Esophagus squamous epithelium (tissue), 5 donors: ENCODE measurements at places on chromosomes 6 and 20.

DNA sequence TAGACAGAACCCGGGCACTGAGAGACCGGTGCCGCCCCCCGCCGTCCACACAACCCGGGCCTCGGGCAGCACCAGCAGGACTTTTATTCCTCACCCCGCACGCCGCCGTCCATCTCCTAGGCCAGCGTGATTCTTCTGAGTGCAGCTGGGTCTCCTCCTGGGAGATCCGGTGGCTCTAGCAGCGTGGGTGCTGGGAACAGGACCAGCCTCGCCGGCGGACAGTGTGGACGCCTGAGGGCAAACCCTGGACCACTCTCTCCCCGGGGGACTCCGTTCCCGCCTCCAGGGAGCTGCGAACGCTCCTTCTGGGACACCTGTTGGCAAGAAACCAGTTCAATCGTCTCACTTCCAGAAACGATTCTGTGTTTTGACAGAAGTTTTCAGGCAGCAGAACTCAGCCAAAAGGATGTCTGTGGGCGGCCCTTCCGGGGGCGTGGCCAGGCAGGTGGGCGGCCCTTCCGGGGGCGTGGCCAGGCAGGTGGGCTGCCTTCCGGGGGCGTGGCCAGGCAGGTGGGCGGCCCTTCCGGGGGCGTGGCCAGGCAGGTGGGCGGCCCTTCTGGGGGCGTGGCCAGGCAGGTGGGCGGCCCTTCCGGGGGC is 130.7 kb downstream of the DLL1 start:
- H3K27ac ChIP-seq: no peak overlapping the region
- H3K4me1 ChIP-seq: no peaks in the 10 kb centered on the region
- H3K4me3 ChIP-seq: no peak overlapping the region
- no peak for DNase-seq
- H3K36me3 ChIP-seq: no peaks in the 10 kb centered on the region

DNA sequence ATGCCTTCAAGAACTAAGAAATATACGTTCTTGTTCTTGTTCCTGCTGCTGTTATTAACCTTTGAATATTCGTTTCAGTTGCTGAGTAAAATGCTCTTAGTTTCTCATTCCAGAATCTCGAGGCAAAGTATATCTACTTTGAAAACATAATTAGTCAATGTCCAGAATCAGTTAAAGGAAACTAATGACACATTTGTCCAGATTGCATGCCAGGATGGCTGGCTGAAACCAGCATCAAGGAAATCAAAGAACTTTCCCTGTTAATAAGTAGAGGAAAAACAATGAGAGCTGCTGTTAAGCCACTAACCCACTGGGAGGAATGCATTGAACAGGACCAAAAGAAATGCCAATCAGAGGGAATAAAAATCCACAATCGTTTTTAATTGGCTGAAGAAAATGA is 196.9 kb downstream of the ALDH8A1 start:
- no peaks in the 10 kb centered on the region for H3K4me1 ChIP-seq
- no peaks in the 10 kb centered on the region for H3K27me3 ChIP-seq
- H3K27ac ChIP-seq: no peak overlapping the region
- DNase-seq: no peak

DNA sequence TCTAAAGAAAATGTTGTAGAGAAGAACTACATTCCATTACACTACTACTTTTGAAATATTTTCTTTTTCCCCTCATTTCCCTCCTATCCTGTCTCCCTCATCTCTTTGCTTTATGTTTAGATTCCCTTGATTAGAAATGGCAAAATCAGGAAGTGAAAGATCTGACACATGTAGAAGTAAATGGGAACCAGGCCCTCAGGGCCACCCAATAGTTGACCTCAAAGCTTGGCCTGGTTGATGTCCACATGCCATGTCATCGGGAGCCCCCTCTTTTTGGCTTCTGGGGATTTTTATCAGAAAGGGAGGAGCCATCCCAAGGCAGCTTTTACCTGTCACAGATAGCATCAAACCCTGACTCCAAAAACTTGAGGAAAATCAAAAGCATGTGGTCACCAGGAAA is 168.3 kb upstream of the ECI2 start:
- DNase-seq: no peak
- H3K27ac ChIP-seq: no peak overlapping the region
- H3K4me1 ChIP-seq: no peaks in the 10 kb centered on the region
- H3K36me3 ChIP-seq: no peaks in the 10 kb centered on the region

- peaks cover 2% of the 10 kb centered on the region for H3K27me3 ChIP-seq
- no peak for DNase-seq
- H3K27ac ChIP-seq: no peak overlapping the region
- H3K36me3 ChIP-seq: no peaks in the 10 kb centered on the region
- H3K4me3 ChIP-seq: no peak overlapping the region
These were observed 5.6 kb upstream of the PHACTR3 start for GRCh38 chr20:59598625-59599310.

DNA sequence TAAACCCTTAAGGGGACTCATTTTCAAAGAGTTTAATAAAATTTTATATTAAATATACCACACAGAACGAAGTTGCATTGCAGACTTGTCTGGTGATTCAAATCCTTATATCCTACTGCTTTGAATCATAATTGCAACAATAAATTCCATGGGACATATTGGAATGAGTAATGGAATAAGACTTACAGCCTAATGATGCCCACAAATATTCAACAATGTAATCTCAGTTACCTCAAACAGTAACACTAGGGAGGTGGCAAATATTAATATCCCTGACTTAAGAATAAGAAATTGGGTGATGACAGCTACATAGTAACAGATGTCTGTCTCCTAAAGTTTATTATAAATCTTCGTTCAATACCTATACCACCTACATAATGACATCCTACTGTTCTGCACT is 52.6 kb downstream of the BMP5 start:
- no peaks in the 10 kb centered on the region for H3K36me3 ChIP-seq
- H3K4me1 ChIP-seq: peaks cover 7% of the 10 kb centered on the region
- H3K27ac ChIP-seq: no peak overlapping the region
- no peak for DNase-seq

DNA sequence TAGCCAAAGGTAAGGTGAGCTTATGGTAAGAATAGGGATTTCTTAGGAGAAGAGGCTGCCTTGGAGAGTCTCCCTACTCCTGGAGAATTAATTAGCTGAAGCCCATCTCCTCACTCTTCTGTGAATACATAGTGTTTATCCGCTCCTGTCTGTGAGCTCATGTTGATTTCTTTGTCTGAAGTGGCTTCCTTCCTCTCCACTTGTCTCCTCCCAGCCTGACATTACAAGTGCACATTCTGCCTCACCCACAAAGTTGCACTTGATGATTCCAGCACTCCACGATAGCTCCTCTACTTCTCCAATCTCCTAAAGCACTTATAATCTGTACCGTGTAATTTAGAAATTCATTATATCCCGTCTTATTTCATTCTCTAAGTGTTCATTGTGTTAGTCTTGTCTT is 287.2 kb downstream of the QKI start:
- H3K4me3 ChIP-seq: no peak overlapping the region
- H3K4me1 ChIP-seq: no peaks in the 10 kb centered on the region
- no peaks in the 10 kb centered on the region for H3K36me3 ChIP-seq
- DNase-seq: no peak
- no peak overlapping the region for H3K27ac ChIP-seq

- DNase-seq: no peak
- no peaks in the 10 kb centered on the region for H3K27me3 ChIP-seq
- H3K4me3 ChIP-seq: peak overlapping the region; percentile 36
- H3K36me3 ChIP-seq: no peaks in the 10 kb centered on the region
These were observed 45.8 kb downstream of the QKI start for GRCh38 chr6:163460307-163460782.

- no peaks in the 10 kb centered on the region for H3K27me3 ChIP-seq
- H3K4me1 ChIP-seq: no peaks in the 10 kb centered on the region
- H3K27ac ChIP-seq: no peak overlapping the region
- DNase-seq: no peak
- H3K4me3 ChIP-seq: no peak overlapping the region
These were observed 654.6 kb downstream of the KIF16B start for GRCh38 chr20:15918631-15919030.

GRCh38 chr20:43715044-43715443 is 11.8 kb downstream of the GTSF1L start:
- DNase-seq: no peak
- H3K27me3 ChIP-seq: no peaks in the 10 kb centered on the region
- H3K27ac ChIP-seq: no peak overlapping the region
- H3K4me1 ChIP-seq: no peaks in the 10 kb centered on the region
- no peaks in the 10 kb centered on the region for H3K36me3 ChIP-seq

DNA sequence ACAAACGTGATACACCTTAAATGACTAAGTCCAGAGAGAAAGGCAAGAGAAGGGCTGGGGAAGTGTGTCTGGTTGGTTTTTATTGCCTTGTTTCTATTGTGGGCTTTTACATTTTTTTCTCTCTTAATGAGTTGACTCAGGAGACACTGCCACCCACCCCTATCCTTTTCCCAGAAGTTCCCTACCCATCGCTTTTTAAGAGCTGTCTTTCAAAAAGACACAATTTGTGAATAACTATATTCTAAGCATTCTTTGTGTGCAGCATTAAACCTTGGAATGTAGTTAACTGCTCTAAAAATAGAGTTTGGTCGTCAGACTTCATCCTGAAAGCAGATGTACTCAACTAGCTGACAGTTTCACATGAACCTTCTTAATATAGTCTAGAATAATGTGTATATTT is 174.9 kb downstream of the ISM1 start:
- H3K27ac ChIP-seq: no peak overlapping the region
- no peaks in the 10 kb centered on the region for H3K27me3 ChIP-seq
- no peak overlapping the region for H3K4me3 ChIP-seq
- H3K36me3 ChIP-seq: peaks cover 8% of the 10 kb centered on the region
- no peaks in the 10 kb centered on the region for H3K4me1 ChIP-seq
- DNase-seq: no peak

- peaks cover 2% of the 10 kb centered on the region for H3K4me1 ChIP-seq
- no peak overlapping the region for H3K4me3 ChIP-seq
- H3K27ac ChIP-seq: no peak overlapping the region
- H3K36me3 ChIP-seq: no peaks in the 10 kb centered on the region
- H3K27me3 ChIP-seq: no peaks in the 10 kb centered on the region
These were observed 184.2 kb upstream of the CDYL start for GRCh38 chr6:4592026-4592425.

DNA sequence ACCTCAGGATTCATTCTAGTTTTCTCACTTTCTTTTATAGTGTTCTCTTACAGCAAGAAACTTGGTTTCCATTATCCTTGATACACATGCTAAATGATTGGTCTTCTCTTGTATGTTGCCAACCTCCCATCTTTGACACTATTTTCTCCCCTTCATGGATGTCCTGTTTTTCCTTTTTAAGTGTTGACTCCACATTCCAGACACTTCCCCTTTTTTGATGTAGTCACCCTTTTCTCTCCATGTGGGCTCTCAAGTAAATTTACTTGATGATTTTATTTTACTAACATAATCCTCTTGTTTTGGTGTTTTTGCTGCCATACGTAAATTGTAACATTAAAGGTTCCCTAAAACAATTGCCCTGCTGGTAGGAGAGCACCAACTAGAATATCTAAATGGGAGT is 148.1 kb downstream of the ZFAND3 start:
- no peaks in the 10 kb centered on the region for H3K27me3 ChIP-seq
- H3K4me3 ChIP-seq: no peak overlapping the region
- H3K36me3 ChIP-seq: no peaks in the 10 kb centered on the region
- DNase-seq: no peak

DNA sequence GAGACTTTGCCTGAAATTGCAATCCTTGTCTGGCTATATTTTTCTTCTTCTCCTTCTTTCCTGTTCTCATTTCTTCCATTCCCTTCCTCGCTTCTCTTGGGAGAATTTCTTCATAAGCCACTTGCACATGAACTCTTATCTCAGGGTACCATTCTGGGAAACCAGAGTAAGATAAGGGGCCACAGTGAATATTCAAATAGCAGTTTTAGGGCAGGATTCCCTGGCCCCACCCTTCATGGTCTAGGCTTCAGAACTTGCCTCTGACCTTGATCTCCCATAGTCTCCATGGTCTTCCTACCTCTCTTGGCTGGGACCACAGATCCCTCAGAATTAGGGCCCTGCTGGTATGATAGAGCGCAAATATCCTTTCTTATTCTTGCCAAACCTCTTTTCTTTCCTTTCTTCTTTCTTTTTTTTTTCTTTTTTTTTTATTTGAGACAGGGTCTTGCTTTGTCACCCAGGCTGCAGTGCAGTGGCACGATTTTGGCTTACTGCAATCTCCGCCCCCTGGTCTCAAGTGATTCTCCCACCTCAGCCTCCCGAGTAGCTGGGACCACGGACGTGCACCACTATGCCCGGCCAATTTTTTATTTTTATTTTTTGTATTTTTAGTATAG is 123.0 kb upstream of the CITED2 start:
- H3K4me1 ChIP-seq: no peaks in the 10 kb centered on the region
- no peaks in the 10 kb centered on the region for H3K36me3 ChIP-seq
- no peaks in the 10 kb centered on the region for H3K27me3 ChIP-seq
- DNase-seq: no peak
- H3K27ac ChIP-seq: no peak overlapping the region

- H3K4me3 ChIP-seq: no peak overlapping the region
- H3K4me1 ChIP-seq: peaks cover 31% of the 10 kb centered on the region
- DNase-seq: no peak
- H3K36me3 ChIP-seq: no peaks in the 10 kb centered on the region
These were observed 15.7 kb upstream of the EZR start for GRCh38 chr6:158834675-158835385.

- H3K36me3 ChIP-seq: no peaks in the 10 kb centered on the region
- no peak overlapping the region for H3K4me3 ChIP-seq
- H3K4me1 ChIP-seq: no peaks in the 10 kb centered on the region
- no peaks in the 10 kb centered on the region for H3K27me3 ChIP-seq
- no peak overlapping the region for H3K27ac ChIP-seq
These were observed 32.7 kb upstream of the PSMF1 start for GRCh38 chr20:1085492-1086276.

GRCh38 chr6:164563924-164564323 is 745.5 kb downstream of the C6orf118 start:
- no peak overlapping the region for H3K27ac ChIP-seq
- H3K4me1 ChIP-seq: no peaks in the 10 kb centered on the region
- no peaks in the 10 kb centered on the region for H3K36me3 ChIP-seq

GRCh38 chr6:158049055-158050028 is 67.7 kb downstream of the SYNJ2 start:
- no peaks in the 10 kb centered on the region for H3K4me1 ChIP-seq
- H3K27ac ChIP-seq: no peak overlapping the region
- no peak overlapping the region for H3K4me3 ChIP-seq
- DNase-seq: no peak
- H3K27me3 ChIP-seq: no peaks in the 10 kb centered on the region

GRCh38 chr20:3798908-3799248 is 2.8 kb downstream of the CDC25B start:
- H3K27ac ChIP-seq: peak overlapping the region; percentile 67
- peak overlapping the region; percentile 28 for H3K4me3 ChIP-seq
- H3K36me3 ChIP-seq: peaks cover 47% of the 10 kb centered on the region
- H3K27me3 ChIP-seq: no peaks in the 10 kb centered on the region

DNA sequence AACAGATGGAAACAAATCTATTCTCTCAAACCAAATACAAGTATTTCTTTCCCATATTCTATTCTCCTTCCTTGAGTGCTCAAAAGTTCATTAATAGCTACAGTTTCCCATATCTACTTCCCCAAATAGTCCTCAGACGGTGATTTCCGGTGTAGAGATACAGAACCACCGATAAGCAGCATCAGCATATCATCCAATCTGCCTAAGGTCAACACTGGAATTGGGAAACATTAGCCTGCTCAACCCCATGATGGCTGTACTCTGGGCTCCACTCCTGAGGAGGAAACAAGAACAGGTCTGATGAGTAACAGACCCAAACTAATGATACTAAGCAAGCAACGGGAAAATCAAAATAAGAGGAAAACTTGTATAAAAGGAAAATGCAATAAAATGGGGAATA is 115.6 kb downstream of the EPB41L2 start:
- no peaks in the 10 kb centered on the region for H3K36me3 ChIP-seq
- peaks cover 11% of the 10 kb centered on the region for H3K4me1 ChIP-seq
- no peaks in the 10 kb centered on the region for H3K27me3 ChIP-seq
- no peak overlapping the region for H3K4me3 ChIP-seq

GRCh38 chr6:33694401-33694931 is 17.0 kb downstream of the UQCC2 start:
- H3K4me1 ChIP-seq: peaks cover 31% of the 10 kb centered on the region
- no peak for DNase-seq
- peaks cover 82% of the 10 kb centered on the region for H3K36me3 ChIP-seq
- no peaks in the 10 kb centered on the region for H3K27me3 ChIP-seq
